ENCODE measurements at places on chromosomes 7 and 10. TPM values are rescaled to one million over a fixed set of nuclear protein-coding genes. Genes with fewer than 3 reads are reported as not detected.

DNA sequence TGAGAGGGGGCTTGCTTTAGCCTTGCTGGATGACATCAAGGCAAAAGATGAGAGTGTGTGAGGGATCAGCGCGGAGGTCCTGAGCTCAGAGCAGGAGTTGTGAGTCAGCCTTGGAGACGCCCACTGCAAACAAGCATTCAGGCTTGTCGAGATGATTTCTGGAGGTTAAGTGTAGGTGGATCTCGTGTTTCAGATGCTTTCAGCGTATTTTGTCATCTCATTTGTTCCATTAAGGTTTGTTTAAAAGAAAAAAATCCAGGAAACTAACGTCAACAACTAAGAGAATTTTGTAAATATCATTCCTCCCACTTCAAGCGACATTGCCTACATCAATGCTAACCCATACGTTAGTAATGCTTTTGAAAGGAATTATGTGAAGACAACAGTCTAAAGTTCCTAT, 715.4 kb upstream of the NRP1 start:
- H3K4me1 ChIP-seq: no peaks in the 10 kb centered on the region
- no peak overlapping the region for H3K4me3 ChIP-seq
- no peak overlapping the region for H3K27ac ChIP-seq
- no peaks in the 10 kb centered on the region for H3K27me3 ChIP-seq
- DNase-seq: no peak

DNA sequence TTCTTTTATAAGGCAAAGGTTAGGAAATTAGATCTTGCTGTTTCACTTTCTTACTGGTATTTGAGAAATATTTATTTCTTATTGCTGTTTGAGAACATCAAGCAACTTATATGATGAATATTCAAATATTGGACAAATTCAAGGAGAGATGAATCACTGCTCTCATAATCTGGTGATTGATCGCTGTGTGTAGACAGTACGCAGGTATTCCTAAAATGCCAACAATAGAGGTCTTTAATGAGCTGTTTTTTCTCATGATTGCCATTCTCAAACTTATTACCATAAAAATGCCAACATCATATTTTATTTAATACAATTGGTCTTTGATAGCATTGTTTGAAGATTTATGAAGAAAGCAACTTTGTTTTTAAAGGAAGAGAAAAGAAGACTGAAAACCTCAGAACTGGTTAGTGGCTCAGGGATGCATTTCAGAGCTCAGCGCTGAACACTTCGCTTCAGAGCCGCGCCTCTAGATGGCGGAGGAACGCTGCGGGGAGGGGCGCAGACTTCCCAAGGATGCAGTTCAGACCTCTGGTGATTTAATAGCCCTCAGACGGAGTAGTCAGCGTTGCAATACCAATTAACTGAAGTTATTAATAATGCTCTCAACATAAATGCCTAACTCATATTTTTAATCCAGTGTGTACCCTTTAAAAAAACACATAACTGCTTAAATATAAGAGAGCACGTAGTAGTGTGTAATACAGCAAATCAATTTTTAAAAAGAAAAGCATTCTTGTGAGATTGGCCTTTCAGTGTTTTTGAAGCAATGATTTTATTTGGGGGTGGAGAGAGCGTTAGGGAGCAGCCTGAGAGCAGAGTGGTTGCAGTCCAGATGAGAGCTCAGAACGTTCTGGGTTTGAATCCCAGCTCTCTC, 38.5 kb upstream of the STEAP4 start:
- peak; percentile 67 for DNase-seq
- H3K36me3 ChIP-seq: no peaks in the 10 kb centered on the region
- H3K27me3 ChIP-seq: no peaks in the 10 kb centered on the region
- H3K4me3 ChIP-seq: no peak overlapping the region
- H3K4me1 ChIP-seq: no peaks in the 10 kb centered on the region

The SPDYE6 gene
- total RNA-seq: not detected

The ADD3 gene
- total RNA-seq: 79.2 TPM

The PI4K2A gene
- 14.2 TPM for total RNA-seq
